ENCODE measurements at places on chromosomes 1 and 21.

DNA sequence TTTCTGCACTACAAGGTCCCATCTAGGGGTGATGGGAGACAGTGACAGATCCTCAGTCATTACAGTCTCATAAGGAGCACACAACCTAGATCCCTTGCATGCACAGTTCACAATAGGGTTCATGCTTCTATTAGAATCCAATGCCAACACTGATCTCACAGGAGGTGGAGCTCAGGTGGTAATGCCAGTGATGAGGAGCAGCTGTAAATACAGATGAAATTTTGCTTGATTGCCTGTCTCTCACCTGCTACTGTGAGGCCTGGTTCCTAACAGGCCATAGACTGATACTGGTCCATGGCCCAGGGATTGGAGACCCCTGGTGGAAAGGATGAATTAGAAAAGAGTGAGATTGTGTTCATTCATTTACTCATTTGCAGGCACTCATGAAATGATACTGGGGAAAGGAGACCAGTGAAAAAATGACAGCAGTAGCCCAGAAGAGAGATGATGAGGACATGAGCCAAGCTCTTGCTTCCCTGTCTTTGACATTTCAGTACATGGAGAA, 251.6 kb upstream of the DUSP10 start:
- DNase-seq: no peak

- no peak for DNase-seq
These were observed 78.8 kb downstream of the SPSB1 start for GRCh38 chr1:9371391-9371935.

- no peak for DNase-seq
These were observed 236.4 kb downstream of the USP25 start for GRCh38 chr21:15966231-15966630.

- no peak for DNase-seq
These were observed 77.5 kb downstream of the MAST2 start for GRCh38 chr1:45880930-45881329.

DNA sequence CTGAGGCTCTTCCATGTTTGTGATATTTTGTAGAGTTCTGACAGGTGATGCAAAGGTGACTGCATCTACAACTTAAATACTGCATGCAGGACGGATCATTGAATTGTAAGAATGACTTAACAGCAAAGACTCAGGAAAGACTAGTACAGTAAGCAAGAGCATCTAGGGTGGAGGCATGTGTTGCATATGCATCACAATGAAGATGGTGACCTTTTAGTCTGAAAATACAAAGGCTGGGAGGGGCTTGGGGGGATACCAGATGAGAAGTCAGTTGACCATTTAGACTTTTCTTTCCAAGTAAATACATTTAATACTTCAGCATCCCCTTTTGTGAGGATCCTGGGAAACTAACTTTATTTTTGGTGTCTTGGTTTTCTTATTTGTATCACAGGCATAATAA, 145.5 kb downstream of the NUF2 start:
- no peak for DNase-seq

DNA sequence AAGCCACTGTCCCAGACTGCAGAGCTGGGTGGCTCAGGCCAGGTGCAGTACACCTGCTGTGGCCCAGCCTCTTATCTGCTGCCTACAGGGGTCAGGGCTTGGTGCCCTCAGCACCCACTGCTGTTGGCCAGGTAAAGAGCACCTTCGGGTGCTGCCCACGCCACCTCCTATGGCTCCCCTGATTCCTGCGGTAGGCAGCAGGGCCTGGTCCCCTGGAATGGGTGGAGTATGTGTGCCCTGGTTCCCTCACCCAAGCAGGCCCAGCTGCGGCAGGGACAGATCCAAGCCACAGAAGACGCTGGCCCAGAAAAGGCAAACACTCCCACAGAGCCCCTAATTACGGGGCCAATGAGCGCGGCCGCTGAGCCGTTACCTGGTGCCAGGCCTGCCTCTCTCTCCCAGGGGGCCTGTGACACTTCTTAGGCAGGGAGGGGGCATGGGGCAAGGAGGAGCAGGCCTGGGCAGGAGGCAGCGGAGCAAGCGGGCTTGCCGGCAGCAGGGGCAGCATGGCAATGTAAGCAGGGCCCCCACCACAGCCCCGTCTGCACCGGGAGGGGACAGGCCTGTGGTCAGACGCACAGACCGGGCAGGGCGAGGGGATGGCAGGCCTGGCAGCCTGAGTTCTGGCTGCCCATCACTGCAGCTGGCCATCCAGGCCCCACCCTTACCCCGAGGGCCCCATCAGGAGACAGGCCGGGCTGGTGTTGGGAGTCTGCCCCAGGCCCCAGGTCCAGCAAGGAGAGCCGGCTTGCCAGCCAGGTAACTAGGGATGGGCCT, 19.0 kb downstream of the ESPN start:
- no peak for DNase-seq

DNA sequence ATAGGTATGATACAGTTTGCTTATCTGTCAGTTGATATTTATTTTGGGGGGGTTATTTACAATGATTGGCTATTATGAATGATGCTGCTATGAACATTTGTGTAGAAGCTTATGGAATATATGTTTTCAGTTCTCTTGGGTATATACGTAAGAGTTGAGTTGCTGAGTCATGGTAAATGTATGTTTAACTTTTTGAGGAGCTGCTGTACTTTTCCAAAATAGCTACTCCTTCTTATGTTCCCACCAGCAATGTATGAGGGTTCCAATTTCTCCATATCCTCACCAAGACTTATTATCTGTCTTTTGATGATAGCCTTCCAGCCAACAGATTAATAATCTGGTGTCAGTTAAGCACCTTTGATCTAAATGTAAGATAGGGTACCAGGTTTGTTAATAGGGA, 11.9 kb downstream of the SOAT1 start:
- DNase-seq: no peak

- no peak for DNase-seq
These were observed 13.9 kb downstream of the CHIT1 start for GRCh38 chr1:203215573-203215972.

- no peak for DNase-seq
These were observed 170.3 kb upstream of the DUSP10 start for GRCh38 chr1:221912230-221912629.

GRCh38 chr1:204996981-204997380, 46.0 kb upstream of the CNTN2 start:
- DNase-seq: no peak

DNA sequence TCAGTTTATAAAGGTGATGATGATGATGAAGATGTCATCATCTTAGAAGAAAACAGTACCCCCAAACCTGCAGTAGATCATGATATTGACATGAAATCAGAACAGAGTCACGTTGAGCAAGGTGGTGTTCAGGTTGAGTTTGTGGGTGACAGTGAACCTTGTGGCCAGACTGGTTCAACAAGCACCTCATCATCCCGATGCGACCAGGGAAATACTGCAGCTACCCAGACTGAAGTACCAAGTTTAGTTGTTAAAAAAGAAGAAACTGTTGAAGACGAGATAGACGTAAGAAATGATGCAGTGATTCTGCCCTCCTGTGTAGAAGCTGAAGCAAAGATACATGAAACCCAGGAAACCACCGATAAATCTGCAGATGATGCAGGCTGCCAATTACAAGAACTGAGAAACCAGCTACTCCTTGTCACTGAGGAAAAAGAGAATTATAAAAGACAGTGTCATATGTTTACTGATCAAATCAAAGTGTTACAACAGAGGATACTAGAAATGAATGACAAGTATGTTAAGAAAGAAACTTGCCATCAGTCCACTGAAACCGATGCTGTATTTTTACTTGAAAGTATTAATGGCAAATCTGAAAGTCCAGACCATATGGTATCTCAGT, 16.0 kb upstream of the CHAF1B start:
- DNase-seq: no peak

- no peak for DNase-seq
These were observed 199.6 kb upstream of the C1orf87 start for GRCh38 chr1:60273185-60273584.

DNA sequence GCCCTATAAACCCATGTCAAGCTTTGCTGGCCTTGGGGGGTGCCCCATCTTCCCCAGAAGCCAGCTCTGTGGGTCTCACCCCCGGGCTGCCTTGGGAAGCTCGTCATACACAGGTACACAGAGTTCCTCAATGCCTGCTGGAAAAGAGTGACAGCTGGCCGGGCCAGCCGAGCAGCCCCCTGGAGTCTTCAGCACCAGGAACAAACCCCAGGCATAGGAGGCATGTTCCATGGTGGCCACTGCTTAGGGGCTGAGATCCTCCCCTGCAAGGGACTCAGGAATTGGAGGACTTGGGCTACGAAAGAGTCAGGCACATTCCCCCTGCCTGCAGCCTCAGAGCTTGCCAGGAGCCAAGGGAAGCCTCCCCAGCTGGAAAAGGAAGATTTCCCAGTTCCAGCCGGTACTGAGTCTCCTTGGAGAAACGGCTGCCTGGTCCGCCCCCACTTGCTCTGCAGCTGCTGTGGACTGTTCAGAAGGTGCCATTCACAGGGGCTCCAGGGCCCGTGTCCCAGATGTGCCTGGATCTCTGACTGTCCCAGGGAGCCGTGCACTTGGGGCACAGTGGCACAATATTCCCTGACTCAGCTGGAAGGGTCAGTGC, 89.5 kb downstream of the STUM start:
- DNase-seq: no peak

DNA sequence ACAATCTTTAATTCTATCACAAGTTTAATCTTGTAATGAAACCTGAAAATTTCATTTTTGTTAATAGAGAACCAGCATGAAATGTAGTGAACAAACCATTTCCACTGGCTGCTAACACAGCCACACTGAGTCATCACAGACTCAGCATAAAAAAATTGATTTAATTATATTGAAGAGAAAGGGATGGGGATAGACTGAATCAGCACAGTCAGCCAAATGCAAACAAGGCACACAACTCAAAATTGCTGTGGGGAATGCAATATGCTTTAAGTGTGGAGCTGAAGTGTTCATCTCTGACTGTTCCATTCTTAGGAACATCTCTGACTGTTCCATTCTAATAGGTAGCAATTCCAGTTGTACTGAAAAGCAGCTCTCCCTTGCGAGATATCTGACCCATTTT, 299.8 kb downstream of the MRPL39 start:
- DNase-seq: no peak

DNA sequence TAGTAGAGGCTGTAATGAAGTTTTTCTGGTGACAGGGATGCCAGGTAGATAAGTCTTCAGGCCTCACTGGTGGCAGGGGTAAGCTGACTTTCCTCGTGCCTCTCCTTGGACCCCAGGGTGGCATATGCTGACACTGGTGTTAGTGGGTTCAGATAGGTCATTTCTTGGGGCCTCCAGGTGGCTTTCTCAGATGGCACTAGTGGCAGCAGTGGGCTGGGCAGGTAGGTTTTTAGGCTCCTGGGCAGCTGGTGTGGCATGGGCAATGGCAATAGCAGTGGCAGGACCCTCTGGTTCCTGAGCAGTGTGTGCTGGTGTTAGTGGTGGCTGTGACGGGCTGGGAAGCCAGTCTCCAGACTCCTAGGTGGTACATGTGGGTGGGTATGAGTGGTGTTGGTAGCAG, 140.3 kb downstream of the PTBP2 start:
- no peak for DNase-seq

GRCh38 chr1:117735045-117735992, 129.5 kb downstream of the TENT5C start:
- DNase-seq: no peak

GRCh38 chr1:204081791-204082513, 9.0 kb downstream of the SOX13 start:
- DNase-seq: no peak

GRCh38 chr1:113905435-113905861, 322 bp downstream of the DCLRE1B start:
- peak; percentile 26 for DNase-seq

GRCh38 chr1:17923666-17924065, 168.5 kb downstream of the ACTL8 start:
- DNase-seq: no peak

DNA sequence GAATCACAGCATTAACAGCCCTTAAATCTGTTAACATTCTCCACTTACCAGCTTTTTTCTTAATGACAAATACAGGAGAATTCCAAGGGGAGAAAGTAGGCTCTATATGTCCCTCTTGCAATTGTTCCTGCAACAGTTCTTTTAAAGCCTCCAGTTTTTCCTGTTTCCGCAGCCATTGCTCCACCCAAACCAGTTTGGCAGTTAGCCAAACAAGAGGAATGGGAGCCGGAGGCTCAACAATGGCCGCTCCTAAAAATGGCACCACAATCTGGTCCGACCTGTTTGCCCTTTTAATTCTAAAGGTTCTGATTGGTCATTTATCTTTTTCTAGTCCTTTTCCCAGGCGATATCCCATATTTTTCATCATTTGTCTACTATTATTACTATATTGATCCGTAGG, 14.0 kb upstream of the L1TD1 start:
- DNase-seq: peak; percentile 83

DNA sequence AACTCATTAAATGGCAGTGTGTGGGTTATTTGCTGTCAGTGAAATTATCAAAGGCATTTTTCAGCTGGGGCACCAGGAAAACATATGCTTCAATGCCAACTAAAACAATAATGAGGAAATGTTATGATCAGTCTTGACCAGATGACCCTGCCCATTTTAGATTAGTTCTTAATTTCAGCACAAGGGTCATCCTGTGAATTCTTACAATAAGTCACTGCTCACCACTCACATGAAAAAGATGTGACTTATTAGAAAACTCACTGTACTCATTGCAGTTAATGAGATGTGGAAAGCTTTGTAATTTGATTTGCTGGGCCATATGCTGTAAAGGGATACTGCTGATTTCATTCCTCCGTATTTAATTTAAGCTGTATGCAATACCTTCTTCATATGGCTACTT, 178.5 kb upstream of the LMO4 start:
- DNase-seq: no peak

DNA sequence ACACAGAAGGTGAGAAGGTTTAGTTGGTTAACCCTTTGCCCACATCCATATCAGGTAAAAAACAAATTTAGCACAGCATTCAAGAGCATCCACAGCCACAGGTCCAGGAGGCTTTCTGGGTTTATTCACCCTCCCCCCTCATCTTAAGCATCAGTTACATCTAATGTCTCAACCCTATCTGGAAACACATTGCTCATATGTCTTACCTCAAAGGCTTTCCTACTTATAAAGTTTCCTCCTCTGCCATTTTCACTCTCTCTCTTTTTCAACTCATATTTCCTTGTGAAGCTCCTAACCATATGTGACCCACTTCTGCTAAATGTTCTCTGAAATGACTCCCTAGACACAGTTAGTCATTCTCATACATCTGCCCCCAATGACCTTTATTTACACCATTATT, 47.9 kb upstream of the RUNX1 start:
- DNase-seq: no peak

GRCh38 chr1:96187020-96187419, 534.6 kb upstream of the PTBP2 start:
- no peak for DNase-seq

Data from NCI-H748 treated with DMSO at 0.1 percent for 48 hours (cell line).